ENCODE measurements at places on chromosomes 5 and 9.

- DNase-seq: peak; percentile 40
Measured at GRCh38 chr9:126704892-126705766, 91.4 kb downstream of the LMX1B start.

DNA sequence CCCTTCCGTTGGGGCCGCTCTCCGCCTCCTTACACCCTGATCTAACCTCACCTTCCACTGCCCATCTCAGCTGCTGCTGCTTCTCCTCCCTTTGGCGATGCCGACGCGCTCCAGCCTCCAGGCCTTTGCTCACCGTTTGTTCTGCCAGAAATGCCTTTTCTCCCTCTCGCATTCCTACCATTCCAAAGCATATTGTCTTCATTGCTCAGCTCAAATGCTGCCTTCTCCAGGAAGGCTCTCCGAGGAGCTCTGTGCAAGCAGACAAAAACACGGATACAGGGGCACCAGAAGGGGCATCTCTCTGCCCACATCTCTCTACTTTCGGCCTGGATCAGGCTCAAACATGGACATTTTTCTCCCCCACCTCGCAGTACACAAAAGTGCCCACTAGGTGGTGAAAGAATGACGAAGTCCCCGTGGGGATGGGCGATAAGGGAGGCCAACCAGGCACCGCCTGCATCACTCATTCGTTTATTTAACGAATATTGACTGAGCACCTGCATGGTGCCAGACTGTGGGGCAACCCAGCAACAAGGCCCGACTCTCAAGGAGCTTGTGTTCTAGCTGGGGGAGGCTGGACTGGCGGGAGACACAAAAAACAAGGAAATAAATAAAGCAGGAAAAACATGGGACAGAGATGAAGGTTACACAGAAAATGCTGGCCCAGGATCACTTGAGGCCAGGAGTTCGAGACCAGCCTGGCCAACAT lies 7.3 kb upstream of the GRHPR start:
- DNase-seq: peak; percentile 66

DNA sequence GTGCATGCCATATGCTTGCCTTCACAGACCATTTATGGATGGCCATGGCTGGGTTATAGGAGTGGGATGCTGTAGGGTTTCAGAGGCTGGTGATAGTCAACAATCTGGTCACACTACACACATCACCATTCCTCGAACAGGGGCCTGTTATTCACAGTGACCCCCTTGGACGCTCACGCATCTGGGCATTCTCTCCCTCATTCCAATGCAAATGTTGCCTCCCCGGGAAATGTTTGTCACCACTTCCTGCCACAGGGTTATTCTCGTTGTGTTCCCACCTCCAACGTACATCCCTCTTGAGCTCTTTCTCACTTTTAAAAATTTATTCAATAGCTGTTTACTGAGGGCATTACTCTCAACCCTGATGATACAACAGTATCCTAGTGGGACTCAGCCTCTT lies 135.4 kb downstream of the SCAMP1 start:
- DNase-seq: no peak

DNA sequence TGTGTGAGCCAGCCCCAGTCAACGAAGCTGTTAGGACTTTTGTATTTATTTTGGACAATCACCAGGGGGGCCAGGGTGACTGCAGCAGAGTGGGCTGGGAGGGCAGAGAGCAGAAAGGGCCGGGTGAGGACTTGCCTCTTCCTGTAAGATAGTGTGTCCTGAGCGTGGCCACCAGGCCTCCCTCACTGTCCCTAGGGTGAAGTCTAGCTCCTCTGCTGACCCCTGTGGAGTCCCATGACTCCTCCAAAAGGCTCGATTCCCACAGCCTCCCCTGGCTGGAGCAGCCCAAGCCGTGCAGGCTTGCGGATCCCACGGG lies 147.8 kb downstream of the RXRA start:
- no peak for DNase-seq
